ENCODE measurements at places on chromosomes 6 and 20.

DNA sequence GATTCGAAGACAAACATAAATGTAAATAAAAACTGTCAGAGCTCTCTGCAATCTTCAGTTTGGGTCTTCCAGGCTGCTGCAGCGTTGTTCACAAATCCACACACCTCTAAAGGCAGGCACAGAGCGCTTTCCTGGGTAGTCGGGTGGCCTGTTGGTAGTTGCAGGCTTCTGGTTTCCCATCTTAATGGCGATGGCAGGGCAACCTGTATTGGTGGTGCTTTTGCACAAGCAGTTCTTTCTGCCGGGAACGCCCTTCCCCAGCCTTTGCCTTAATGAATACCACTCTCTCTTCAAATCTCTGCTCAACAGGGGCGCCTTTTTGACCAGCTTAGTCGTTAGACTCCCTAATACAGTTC is 723 bp upstream of the IFT52 start:
- DNase-seq = peak; percentile 5

DNA sequence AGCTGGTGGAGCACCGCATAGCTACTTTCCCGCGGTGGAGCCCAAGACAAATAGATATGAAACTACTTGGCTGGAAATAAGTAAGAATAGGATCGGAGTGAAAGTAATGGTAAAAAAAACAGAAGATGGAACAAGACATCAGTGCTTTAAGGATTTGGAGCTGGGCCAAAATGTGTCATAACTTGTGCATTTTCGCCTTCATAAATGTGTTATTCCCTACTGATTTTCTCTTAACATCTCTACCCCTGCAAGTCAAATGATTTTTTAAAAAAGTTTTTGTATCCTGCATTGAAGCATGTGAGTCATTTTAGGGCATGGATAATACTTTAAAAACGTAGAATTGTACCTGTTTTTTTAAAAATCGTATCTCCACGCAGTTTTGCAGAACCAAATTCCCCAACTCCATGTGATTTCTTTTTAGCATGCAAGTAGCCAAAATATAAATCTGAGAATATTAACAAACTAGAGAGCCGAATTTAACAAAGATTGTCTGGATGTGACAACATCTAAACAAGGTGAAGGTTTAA is 882 bp upstream of the FAM184A start:
- DNase-seq = no peak

DNA sequence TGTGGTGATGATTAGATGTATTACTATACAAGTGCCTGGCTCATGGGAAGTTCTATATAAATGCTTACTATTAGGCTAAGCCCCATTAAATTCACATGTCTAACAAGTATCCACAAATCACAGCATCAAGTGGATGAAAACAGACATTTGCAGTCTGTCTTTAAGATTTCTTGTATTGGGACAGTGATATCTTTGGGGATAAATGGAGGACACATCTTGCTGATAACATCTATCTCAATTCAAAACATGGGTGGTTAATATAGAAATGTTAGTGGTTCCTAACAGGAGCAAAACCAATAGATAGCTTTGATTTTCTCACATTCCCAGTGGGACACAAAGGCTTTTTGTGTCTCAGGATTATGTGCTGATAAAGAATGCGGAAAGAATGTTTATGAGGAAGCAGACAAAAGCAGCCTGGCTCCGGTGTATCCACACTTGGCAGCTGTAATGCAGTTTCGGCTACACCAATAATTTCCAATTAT is 29.3 kb downstream of the PTPRK start:
- no peak for DNase-seq

GRCh38 chr20:48722002-48722731 is 105.6 kb downstream of the PREX1 start:
- DNase-seq = no peak

DNA sequence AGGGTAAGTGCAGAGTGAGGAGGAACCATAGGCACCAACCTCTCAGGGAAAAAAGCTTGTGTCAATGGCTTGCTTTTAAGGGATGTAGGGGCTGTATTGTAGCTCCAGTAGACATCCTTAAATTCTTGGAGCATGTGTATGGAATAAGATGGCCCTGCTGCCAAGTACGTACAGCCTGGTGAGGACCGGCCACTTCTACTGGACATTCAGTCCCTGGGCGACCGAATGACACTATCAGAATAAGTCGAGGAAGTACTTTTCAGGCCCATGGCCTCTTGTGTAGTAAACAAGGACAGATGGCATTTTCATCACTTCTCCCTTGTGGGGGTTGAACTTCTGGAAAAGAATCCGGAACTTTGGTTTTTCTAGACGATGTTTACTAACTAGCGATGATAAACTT is 32.8 kb downstream of the GFRA4 start:
- DNase-seq = no peak

DNA sequence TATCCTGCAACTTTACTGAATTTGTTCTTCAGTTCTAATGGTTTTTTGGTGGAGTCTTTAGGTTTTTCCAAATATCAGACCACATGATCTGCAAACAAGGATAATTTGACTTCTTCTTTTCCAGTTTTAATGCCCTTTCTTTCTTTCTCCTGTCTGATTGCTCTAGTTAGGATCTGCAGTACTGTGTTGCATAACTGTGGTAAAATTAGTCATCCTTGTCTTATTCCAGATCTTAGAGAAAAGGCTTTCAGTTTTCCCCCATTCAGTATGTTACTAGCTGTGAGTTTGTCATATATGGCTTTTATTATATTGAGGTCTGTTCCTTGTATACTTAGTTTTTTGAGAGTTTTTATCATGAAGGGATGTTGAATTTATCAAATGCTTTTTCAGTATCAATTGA is 4.3 kb downstream of the MICA start:
- no peak for DNase-seq
